GM12892 (cell line): ENCODE measurements at places on chromosomes 11 and 22.

DNA sequence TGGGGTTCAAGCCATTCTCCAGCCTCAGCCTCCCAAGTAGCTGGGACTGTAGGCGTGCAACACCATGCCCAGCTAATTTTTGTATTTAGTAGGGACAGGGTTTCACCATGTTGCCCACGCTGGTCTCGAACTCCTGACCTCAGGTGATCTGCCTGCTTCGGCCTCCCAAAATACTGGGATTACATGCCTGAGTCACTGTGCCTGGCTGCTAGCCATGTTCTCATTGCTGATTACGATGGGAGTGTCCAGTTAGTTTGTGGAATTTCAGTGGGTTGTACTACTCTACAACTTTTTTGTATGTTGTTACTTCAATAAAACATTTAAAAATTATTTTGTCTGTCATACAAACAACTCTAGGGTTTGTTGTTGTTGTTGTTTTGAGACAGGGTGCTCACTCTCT is 4.8 kb upstream of the VPS11 start:
- no peak for DNase-seq

- DNase-seq: no peak
Observed at GRCh38 chr22:44109416-44109815, 71.3 kb upstream of the PARVG start.

DNA sequence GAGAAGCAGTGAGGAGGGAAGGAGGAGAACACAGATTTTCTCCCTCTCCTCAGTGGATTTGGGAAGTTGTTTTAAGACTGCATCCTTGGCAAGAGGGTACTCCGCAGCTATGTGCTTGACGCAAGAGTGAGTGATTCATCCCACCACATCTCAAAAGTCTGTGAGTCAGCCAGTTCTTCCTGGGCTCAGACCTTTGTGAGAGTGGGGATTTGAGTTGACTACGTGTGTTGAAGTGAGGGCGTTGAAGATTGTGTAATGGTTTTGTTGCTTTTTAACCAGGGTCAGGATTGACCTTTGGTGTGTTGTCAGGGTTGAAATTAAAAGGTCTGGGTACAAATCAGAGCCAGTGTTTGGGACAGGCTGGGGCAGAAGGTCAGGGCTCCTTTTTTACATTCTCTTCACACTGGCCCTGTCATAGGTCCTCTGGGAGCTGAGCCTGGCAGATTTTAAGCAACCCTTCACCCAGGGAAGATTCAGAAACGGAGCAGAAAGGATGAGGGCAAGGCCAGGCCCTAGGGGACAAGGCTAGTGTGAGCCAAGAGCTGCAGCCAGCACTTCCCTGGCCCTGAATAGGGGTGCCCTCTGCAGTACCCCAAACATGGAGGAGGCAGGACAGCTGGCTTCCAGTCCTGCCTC is 4.2 kb upstream of the C11orf86 start:
- DNase-seq: no peak

DNA sequence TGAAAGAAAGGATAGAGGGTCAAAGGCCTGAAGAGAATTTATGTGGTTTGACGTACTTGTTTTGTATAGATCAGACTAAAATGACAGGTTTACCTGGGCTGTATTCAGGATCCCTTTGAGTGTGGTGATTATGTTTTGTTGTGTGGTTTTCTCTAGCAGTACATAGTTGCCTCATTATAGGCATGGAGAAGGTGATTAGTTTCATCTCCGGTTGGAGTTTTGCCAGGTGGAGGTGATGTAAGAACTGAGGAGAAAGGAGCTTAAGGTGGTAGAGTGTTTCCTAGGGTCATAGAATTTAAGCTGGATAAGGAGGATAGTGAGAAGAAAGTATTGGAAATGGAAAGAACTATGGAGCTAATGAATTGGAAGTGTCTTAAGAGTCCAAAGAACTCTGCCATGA is 229.0 kb downstream of the TMEM135 start:
- no peak for DNase-seq

DNA sequence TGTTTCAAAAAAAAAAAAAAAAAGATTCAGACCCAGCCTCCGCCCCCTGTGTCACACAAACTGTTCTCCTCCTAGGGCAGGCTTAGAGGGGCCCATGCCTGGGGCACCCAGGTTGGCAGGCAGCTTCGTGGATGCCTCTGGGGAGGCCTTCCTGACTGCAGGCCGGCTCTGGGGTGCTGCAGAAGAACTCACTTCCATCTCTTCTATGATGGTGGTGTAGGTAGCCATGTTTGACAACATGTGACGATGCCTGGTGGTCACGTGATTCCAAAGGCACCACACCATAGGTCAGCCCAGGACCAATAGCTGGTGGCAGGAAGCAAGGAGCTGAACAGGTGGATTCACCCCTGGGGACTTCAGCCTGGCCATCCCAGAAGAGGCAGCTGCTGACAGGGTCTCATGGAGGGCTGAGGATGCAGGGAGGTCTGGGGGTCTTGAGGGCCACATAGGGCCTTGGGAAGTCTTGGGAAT is 24.1 kb upstream of the CELSR1 start:
- no peak for DNase-seq

- DNase-seq: no peak
Observed at GRCh38 chr22:20055144-20055543, 24.9 kb upstream of the DGCR8 start.

DNA sequence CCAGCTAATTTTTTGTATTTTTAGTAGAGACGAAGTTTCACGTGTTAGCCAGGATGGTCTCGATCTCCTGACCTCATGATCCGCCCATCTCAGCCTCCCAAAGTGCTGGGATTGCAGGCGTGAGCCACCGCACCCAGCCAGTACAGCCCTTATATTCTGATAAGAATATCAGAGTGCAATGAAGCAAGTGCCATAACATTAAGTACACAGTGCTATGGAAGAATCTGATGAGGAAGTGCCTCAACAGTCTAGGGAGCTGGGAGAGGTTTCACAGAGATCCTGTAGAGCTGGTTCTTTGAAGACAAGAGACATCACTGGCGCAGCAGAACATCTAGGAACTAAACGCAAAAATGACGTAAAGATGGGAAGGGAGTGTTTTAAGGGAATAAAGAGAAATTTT is 2.1 kb downstream of the RTCB start:
- no peak for DNase-seq

DNA sequence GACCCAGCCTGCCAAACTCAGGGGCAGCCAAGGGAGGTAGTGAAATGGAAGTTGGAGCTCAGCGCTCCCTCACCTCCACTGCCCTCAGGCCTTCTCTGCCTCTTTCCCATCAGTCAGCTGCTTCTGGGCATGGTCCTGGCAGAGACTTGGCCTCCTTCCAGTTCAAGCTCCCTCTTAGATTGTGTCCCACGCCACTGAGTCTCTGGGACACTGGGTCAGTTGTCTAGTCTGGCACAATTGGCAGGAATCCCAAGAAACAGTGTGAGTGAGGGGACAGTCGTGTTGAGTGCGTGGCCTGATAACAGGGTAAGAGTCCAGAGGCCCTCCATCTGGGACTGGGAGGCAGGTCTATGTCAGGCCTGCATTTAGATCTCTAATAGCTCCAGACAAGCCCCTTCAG is 7.1 kb upstream of the SLC35E4 start:
- no peak for DNase-seq

DNA sequence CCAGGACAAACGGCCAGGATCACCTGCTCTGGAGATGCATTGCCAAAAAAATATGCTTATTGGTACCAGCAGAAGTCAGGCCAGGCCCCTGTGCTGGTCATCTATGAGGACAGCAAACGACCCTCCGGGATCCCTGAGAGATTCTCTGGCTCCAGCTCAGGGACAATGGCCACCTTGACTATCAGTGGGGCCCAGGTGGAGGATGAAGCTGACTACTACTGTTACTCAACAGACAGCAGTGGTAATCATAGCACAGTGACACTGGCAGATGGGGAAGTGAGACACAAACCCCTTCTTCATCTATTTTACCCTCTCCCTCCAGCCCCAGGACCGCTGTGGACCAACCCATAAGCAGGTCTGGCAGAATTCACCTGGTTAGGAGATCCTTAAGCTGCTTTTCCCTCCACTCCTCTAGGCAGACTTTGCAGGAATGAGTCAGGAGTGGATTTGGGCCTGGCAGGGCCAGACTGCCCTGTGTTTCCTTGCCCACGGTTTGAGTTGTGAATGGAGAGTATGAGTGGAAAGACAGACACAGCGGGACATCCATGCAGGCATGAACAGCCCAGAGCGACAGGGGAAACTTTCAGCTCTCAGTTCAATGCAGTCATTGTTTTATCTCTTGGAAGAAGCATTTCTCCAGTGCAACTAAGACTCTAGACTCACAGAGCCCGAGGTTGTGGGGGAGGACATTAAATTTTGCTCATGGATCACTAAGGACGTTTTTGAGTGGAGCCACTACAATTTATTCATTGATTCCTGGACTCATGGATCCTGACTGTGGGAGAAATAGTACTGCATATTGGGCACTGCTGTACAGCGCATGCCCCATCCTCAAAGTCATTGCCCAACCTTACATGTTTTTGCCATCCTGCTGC is 75.3 kb upstream of the IGLL5 start:
- DNase-seq: no peak

GRCh38 chr22:38264322-38264843 is 8.4 kb downstream of the TMEM184B start:
- DNase-seq: no peak
